Stimulated activated CD4-positive, alpha-beta T cell treated with anti-CD3 and anti-CD28 coated beads, Interleukin-2, amount 100 ng/mL, for 48 hours (primary cell): ENCODE measurements at places on chromosomes 1 and 21.

DNA sequence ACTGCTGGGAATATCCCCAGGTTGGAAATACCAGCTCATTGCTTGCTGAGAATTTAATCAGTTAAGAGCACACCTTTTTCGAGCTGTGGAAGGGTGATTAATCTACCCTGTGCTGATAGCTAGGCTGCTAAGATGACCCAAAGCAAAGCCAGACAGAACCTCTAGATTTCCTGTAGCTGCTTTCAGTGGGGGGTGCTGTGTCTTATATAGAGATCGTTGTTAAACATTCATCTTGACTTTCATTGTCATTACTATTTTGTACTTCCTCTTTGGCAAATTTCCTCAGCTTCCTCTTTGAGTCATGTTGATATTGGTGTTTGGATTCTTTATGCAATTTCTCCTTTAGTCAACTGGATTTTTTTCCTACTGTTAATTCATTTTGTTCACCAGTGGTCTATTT is 155.3 kb downstream of the DISC1 start:
- no peak for DNase-seq

DNA sequence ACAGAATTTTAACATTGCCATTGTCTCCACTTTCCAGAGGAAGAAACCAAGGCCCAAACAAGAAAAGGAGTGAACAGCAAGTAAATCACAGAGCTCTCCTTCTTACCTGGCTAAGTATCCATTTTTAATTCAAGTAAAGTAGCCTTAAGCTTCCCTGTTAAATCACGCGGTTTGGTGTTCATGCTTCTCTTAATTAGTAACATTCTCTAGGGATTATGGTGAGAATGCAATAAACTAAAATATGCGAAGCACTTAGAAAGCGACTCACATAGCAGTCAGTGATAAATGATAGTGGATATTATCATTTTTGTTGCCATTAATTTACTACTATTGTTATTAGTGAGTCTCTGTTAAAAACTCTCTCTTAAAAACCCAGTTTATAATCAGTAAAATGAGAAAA is 630.5 kb upstream of the TMPRSS15 start:
- DNase-seq, result no peak

DNA sequence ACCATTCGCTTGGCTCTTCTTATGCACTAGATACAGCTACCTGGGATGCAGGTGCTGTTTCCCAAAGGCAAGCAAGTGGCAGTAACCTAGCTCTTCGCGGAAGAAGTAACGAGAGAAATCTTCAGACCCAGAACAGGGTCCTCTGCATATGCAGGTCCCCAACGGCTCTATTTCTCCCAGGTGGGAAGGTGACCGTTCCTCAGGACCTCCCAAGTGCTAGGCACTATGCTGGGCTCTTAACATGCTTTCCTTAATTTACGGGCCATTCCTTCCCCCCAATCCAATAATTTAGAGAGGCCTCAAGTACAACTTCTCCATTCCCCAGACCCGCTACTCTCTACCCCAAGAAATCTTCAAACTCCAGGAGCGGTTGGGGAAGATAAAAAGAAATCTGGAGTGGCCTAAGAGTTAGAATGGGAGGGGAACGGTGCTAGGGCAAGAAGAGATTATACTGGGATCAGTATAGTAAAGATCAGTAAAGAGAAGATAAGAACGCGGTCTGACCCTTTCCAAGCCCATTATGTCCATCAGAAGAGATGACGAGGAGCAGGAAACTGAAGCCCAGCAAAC is 410 bp downstream of the TXNDC12 start:
- no peak for DNase-seq

- no peak for DNase-seq
Measured at GRCh38 chr1:197859024-197859423, 43.4 kb upstream of the C1orf53 start.
